D721Med (cell line): ENCODE measurements at places on chromosomes 12 and 14.

GRCh38 chr14:33545696-33546095 lies 405.2 kb downstream of the EGLN3 start:
- no peak for DNase-seq

- no peak for DNase-seq
Measured at GRCh38 chr12:1794440-1795090, 25.8 kb upstream of the LRTM2 start.

DNA sequence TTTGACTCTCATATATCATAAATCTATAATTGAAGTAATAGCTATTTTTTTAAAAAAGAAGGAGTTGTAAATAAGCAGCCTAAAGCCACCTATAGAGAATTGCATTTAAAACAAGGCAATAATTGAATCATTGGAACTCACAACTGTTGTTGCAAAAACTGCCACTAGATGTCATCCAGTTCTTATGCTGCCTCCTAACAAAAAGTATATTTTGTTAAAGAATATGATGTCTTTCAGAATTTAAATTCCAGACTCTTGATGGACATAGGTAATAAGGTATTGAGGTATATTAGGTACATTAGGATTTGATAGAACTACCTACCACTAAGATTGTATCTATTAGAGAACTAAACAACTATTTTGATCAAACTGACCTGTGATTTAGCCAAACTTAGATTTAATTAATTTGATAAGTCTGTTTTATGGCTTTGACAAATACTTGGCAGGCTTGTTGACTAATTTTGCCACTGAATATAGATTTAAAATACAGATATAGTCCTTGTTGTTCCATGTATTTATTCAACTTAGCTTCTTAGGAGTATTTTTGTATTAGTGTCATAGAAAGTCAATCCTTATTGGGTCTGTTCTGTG lies 401.4 kb downstream of the RPL10L start:
- DNase-seq: no peak

GRCh38 chr14:105398726-105399465 lies 558 bp downstream of the TEX22 start:
- no peak for DNase-seq

GRCh38 chr12:46573347-46573658 lies 200.7 kb upstream of the SLC38A2 start:
- no peak for DNase-seq

DNA sequence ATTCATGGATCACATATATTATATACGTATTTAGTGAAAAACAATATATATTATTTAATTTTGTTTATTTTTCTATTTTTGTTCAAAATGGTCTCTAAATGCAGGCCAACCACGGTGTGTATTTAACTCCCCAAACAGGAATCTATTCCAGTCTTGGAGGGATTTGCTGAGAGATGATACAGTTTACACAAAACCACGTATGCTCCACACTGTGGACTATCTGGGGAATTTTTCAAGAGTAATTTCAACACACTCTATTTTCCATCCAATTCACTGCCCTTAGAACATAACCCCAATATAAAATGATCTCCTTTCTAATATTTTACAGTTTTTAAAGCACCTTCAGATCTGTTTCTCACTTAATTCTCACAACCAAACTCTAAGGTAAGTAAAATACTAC lies 15.3 kb downstream of the EML1 start:
- DNase-seq: no peak

- DNase-seq: peak; percentile 80
Measured at GRCh38 chr12:6700646-6701051, at the start of gene PIANP. Gene PIANP, minus strand, starts transcription at chr12:6700815. Its CDS starts 2,754 bp downstream, at chr12:6698061.

DNA sequence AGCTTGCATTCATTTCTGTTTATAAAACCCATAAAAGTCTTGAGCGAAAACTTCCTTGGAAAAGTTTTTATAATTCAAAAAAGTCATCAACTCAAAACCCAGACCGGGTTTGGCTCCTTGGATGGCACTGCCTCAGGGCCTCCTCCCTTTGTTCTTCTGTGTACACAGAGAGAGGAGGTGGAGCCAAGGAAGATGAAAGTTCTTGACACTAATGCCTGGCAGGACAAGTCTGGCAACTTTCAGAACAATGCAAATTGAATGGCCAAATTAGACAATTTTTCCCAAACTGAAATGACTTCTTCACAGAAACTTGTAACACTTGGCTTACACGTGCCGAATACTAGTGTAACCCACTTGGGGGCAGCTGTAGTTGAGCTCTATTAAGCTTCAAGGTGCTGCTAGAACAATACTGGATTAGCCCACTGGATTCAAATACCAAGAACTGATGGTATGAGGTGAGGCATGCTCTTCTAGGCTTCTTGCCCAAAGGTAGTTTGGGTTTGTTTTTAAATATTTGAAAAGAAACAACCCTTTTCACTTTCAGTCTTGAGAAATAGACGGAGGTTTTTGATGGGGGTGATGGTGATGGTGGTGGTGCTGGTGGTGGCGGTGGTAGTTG lies 86.6 kb upstream of the FRMD6 start:
- no peak for DNase-seq

- no peak for DNase-seq
Measured at GRCh38 chr12:24997970-24998582, 49.2 kb upstream of the BCAT1 start.

DNA sequence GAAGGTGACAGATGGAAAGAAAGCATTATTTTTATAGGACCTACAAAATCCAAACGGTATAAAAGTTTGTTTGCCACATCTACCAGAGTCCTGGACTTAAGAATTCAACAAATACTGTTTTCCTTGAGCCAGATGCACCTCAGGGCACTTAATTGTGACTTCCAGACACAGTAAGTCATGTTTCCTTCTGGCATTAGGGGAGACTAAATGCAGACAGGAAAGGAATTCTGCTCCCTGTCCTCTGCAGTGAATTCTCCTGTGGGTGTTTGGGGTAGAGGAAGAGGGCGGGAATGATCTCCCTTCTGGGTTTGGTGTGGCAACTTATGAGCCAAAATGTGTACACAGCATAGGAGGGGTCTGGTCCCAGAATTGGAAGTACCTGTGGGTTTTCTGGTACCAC lies 93.9 kb upstream of the ZDHHC17 start:
- no peak for DNase-seq

DNA sequence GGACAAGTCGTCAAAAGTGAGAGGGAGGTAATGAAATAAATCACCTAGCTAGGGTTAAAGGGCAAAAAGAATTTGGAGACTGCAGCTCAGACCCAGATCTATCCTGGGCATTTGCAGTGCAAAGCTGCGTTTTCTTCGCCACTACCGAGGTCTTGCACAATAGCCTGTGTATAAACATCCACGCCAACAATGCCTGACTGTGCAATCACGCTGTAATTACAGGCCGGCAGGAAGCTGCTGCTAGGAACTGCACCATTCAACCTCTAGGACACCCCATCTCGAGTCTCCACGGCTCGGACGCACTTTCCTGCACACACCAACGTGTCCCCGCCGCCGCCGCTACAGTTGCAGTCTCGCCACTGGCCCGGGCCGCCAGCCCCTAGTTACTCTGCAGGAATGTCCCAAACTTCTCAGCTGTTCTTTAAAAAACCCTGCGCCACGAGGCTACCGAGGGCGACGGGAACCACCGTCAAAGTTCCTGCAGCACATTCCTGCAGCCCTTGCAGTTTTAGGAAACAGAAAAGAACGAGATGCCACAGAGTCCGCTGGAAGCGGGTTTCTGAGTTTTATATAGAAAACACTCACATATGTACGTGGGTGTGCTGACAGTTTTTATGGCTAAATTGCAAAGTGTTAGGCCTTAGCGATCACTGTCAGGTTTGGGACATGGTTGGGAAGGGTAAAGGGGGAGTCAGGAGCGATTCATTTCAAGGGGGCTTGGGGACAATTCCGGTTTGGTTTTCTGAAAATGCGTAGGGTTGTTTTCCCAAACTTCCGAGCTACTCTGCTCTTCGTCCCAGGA lies 65.6 kb upstream of the PTGR2 start:
- no peak for DNase-seq

DNA sequence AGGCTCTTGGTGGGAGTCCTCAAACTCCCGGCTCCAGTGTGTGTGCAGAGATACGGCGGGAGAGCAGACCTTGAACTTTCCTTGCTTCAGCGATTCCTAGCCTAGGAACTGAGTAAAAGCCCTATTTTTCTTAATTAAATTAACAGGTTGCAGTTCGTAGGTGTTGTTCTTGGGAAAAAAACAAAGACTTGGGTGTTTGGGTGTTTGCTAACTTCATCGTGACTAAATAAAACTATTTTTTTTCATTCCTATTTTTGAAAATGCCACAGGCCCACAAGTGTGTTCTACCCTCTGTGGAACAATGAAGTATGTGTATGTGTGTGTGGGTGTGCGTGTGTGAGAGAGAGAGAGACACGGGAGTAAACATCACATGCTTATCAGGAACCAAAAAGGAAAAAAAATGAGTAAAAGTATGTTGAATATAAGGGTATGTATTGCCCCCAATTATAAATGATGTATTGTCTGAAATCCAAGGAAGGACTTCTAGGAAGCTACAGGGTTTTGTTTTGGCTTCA lies 651 bp downstream of the TMEM117 start:
- DNase-seq: no peak

DNA sequence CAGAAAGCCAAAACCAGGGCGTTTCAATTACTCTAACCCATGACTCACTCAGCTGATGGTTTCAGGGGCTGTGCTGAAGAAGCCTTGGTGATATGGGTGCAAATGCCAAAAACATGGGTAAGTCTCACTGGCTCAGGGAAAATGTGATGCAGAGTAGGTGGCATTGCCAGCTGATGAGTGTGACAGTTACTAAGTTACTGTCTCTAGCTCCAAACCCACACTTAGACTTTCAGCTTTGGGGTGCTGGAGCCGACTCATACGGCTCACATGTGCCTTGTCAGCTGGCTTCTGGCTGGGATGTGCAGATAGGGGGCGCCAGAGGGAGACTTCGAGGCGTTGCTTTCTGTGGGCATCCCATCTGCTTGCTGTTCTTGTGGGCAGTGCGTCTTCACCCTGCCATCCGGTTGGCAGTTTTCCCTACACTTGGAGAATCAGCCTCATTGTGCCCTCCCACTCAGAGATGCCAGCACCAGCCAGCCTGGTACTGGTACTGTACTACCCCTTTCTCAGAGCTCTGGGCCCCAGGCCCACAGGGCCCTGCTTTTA lies 11.1 kb upstream of the KRT7 start:
- no peak for DNase-seq

GRCh38 chr12:88227871-88228270 lies 85.8 kb downstream of the TMTC3 start:
- no peak for DNase-seq

- peak; percentile 62 for DNase-seq
Measured at GRCh38 chr12:124036657-124037109, 63.7 kb downstream of the ZNF664 start.

- no peak for DNase-seq
Measured at GRCh38 chr14:64170181-64170580, 124.0 kb downstream of the ESR2 start.

DNA sequence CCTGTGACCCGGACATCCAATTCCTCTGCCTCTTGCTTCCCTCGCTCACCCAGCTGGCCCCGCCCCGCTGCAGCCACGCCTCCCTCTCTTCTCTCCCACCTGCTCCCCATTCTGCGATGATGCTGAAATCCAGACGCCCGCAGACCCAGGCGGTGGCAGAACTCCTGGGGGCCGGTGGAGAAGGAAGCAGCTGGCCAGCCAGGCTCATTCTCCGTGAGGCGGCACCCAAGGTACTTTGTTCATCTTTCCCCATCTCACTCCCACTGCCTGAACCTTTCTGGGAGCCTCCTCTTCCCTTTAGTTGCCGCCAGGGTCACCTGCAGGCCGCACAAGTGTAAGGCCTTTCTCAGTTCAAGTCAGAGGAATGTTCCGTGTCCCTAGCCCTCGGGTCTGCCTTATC lies 35.7 kb downstream of the FOXN4 start:
- no peak for DNase-seq

DNA sequence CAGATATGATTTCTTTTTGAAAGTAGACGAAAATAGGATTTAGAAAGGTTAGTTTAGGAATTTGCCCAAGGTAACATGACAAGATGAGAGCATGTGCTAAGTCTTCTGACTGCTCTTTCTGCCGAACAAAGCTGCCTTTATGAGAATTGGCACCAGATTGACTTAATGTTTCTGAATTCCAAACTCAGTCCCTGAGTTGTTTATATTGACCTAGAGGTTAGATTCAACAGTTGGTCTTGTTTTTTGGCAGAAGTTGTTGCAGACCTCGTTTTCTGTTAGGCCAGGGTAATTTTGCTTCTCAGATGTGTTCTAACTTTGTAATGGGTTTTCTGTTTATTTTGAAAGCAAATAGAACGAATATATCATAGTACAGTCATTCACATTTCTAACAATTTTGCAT lies 61.5 kb upstream of the LRTM2 start:
- no peak for DNase-seq

DNA sequence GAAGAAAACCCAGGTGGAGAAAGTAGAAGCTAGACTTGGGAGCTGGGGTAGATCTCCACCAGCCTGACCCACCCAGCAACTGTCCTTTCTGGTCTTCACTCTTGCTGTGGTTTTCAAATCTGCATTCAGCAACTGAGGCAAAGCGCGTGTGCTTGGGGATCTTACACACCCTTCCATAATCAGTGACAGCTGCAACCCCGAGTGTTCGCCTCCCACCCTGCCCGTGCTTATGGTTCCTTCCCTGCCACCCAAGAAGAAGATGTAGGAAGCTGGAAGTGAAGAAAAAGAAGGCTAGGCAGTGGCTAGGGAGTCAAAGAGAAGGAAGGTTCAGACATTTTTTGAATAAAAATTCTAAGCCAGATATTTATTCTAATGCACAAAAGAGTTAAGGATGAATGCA lies 162.6 kb upstream of the CCND2 start:
- DNase-seq: no peak

- DNase-seq: no peak
Measured at GRCh38 chr14:85058150-85058549, 471.8 kb upstream of the FLRT2 start.

DNA sequence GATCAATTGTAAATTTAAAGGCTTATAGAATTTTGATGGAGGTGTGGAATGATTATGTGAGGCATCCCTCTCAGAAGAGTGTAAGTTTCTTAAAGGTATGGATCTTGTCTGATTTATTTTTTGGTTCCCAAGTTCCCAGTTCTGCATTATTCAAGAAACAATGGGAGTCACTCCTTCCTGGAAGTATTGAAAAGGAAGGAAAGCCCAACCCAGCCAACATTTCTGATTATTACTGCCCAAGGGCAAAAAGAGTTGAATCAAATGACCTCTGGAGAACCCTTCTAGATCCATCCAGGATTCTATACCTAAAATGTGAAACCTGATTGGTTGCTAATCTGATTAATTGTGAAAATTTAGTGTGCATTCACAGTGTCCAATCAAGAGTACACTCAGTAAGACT lies 166.2 kb downstream of the ANO2 start:
- no peak for DNase-seq
